ENCODE measurements at places on chromosomes 12 and 14.
A peak's percentile ranks its signal among the peaks of the same experiment; 100 is the strongest.

GRCh38 chr12:5293773-5294172 lies 138.1 kb upstream of the NTF3 start:
- no peak for DNase-seq

DNA sequence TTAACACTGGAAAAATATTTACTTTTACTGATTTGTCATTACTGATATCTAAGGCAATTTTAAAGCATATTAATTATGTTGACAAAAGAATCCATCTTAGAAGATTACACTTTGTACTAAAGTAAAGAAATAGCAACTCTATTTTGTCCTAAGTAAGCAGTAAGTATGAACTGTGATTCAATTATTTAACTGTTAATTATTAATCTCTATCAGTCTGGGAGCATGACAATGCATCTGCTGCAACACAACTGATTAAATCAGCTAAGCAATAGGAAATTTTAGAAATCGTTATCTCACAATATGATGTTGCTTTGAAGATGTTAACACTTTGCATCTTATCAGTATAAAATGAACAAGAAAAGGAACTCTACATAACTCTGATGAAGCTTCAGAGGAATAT lies 172.3 kb downstream of the DPY19L2 start:
- no peak for DNase-seq

GRCh38 chr14:60199321-60199720 lies 34.1 kb upstream of the DHRS7 start:
- DNase-seq = no peak

- DNase-seq = no peak
Observed at GRCh38 chr14:60253649-60254048, 4.6 kb downstream of the PPM1A start.

DNA sequence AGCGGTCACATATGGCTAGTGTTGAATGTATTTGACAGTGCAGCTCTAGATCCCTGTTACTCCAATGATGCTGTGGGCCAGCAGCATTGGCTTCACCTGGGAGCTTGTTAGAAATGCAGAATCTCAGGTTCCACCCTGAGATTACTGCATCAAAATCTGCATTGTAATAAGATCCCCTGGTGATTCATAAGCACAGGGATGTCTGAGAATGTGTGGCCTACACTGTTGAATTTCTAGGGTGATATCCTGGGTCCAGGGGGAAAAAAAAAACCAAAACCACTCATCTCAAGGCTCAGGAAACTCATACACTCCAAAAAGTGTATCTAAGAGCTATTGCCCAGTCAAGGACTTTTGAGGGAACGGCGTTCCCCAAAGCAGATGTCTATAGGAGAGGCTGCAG lies 196.8 kb downstream of the PPM1H start:
- DNase-seq = no peak

DNA sequence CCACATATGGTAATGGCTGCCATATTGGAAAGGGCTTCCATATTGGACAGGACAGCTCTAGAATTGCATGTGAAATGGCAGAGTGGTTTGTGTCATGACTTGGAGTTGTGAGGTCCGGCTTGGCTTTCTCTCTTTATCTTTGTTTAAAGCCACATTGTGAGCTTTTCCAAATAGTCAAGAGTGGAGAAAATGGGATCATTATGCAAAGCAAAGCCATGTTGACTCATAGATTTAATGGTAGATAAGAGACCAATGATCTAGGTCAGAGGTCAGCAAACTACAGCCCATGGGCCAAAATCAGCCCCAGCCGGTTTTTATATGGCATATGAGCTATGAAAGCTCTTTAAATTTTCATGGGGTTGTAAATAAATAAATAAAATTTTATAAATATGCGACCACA lies 449.1 kb downstream of the BCL11B start:
- no peak for DNase-seq

GRCh38 chr14:39433452-39433813 lies 1.2 kb upstream of the FBXO33 start:
- no peak for DNase-seq

DNA sequence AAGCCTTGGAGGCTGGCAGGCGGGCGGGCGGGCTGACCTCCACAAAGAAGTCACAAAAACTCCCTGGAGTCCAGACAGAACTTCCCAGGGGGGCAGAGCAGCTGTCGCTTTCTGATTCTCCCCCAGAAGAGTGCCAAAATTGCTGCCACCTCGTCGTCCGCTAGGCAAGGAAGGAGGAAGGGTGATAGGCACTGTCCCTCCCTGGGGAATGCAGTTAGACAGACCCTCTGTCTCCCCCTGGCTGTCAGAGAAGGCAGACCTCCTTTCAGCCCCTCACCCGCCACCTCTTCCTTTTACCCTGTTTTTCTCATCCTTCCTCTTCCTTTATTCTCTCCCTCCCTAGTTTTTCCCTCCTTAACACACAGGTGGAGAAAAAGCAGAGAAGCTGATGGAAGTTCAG lies 18.7 kb downstream of the GRIN2B start:
- DNase-seq = no peak

GRCh38 chr14:94058128-94058673 lies 22.8 kb downstream of the DDX24 start:
- no peak for DNase-seq

GRCh38 chr12:94143951-94144350 lies 4.4 kb upstream of the PLXNC1 start:
- no peak for DNase-seq

DNA sequence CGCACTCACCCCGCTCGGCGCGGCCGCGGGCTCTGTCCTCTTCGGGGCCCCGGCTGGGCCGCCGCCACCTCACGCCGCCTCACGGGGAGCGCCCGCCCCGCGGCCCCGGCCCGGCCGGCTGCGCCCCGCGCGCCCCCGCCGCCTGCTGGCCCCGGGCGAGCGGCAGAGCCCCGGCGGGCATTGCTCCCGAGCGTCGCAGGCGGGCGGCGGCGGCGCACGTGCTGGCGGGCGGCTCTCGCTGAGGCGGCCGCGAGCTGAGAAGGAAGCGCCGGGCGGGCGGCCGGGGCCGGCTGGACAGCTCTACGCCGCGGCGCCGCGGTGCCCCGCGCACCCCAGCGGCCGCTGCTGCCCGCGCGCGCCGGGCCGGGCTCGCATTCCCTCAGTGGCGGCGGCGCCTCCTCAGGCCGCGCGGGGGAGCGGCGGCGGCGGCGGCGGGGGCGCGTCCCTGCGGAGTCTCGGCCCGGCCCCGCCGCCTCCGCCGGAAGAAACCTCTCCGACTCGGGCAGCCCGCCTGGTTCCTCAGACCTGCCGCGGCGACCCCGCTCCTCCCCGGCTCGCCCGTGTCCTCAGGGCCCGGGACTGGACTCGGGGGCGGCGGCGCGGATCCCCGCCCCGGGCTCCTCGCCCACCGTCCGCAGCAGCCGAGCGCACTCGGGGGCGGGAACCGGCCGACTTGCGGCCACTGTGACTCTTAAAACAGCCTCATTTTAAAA lies at the start of gene PITPNM2:
PITPNM2 (minus strand) TSS at position 347 of the 713 bp plus-strand sequence. CDS start 116,500 bp downstream, outside the sequence.
- no peak for DNase-seq

- DNase-seq = peak; percentile 46
Observed at GRCh38 chr14:51776102-51776894, 84.1 kb upstream of the GNG2 start.

DNA sequence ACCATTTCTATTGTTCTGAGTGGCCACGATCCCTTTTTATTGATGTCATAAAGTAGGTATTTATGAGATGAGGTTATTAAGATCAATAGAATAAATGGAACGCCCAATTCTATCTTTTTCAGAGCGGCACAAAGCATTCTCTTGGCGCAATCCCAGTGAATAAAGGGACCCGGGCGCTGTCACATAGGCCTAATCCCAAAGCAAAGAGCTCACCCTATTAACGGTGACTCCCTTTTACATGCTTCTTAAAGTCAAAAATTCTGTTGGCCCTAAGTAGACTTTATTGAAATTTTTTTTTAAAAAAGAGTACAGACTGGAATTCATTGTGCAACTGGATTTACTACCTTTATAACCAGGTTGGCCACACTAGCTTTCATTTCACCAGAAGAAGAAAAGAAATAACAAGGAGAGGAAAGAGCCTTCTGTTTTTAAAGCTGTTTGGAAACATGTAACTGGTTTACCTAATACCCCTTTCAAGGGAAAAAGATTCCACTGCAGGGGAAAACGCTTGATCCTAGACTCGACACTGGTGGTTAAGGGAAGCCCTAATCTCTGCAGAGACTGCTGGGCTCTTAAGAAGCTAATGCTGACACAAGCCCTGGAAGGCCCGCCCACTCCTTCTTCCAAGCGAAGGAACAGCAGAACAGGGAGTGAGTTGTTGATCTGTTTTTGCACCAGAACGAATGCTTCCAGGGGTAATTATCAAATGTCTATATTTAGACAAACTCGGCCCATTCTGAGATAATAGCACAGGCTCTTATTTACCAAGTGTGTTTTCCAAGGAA lies 381.2 kb downstream of the BCL11B start:
- DNase-seq = no peak

- no peak for DNase-seq
Observed at GRCh38 chr12:51910691-51911090, 3.4 kb downstream of the ACVRL1 start.

DNA sequence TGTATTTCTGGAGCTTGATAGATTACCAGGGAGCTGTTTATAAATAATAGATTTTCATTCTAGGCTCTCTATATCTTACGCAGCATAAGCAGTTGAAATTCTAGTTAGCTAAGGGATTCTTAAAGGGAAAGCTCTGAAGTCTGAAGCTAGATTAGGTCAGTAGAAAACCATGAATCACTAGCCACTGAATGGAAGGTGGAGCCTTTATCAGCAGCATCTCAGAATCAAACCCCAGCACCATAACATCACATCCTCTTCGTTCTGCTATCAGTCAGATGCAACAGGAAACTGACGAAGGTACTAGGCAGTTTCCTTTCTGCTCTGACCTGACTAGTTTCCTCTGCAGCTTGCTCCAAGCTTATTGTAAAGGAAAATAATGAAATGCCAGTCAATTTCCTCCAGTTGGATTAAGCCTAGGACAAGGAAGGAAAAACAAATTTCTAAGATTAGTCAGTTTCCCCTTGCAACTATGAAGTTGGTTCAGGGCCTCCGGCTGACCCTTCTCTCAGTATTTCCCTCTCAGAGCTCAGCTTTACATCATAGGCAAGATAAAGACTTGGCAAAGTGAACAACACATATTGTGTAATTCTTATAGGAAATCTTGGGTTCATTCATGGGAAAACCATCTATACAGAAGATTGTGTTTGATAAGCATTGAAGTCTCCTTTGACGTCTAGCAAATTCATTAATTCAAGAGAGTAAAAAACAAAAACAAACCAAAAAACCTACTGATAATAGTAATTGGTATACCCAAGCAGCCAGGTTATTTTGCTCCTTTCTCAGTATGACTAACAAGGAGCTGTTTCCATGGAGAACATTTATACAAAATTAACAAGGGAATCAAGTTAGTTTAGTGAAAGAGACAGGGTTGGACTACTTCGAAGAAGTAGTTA lies 43.4 kb upstream of the CFAP54 start:
- DNase-seq = peak; percentile 99

DNA sequence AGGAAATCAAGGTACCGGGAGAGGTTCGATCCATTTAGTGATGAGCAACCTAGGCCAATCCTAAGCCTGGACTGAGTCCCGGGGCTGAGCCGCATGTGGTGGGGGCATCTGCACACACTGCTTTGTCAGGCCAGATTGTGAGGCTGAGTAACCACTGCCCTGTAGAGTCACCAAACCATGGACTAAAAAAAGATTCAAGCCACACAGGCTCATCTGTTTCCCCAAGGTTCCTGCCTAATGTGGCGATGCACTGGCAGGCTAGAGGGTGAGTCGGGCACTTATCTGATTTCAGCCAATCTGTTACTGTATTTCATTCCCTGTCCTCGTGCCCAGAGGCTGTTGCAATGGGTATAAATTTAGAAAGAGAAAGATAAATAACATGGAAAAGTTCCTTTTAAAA lies 140.8 kb downstream of the TTC7B start:
- no peak for DNase-seq

DNA sequence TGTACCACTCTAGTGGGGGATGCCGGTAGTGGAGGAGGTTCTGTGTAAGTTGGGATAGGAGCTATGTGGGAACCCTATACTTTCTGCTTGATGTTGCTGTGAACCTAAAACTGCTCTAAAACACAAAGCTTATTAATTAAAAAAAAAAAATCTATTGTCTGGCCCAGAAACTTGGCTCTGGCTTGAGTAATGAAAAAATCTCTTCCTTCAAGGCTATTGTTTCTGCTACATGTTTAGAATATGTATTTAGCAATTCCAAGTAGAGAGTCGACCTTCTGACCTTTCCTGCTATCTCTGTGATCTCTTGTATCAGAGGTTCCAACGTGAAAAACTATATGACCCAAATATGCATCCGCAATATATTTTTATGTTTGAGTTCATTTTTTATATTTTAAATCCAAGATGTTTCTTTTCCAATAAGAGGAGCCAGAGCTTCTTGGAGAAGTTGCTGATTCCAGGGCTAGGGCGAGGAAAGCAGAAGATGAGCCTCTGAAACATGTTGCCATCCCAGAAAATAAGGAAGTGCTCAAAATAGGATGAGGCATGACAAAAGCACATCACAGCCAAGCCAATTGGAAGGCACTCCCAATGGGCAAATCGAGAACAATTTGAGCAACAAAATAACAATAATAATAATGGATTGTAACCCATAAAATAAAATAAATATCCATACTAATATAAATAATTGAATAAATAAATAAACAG lies 184.6 kb upstream of the TMEM260 start:
- DNase-seq = no peak

DNA sequence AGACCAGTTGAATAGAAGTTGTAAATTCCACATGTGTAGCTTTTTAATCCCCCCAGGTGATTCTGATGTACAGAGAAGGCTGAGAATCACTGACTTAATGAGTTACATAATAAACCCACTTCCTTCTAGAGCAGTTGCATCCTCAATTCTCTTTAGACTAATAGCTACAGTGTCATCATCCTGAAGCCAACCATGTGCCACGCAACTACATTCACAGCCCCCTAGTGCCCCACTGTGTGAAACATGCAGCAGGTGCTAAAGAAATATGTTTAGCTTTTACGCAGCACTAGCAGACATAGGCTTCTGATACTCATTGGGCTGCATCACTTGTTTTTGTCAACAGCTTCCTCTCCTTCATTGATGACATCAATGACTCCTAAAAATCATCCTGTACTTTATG lies 1168.3 kb downstream of the BCL11B start:
- no peak for DNase-seq

All from non-pigmented ciliary epithelial cell (primary cell).